Fibroblast of skin of scalp (primary cell): ENCODE measurements at places on chromosomes 3 and 15.

DNA sequence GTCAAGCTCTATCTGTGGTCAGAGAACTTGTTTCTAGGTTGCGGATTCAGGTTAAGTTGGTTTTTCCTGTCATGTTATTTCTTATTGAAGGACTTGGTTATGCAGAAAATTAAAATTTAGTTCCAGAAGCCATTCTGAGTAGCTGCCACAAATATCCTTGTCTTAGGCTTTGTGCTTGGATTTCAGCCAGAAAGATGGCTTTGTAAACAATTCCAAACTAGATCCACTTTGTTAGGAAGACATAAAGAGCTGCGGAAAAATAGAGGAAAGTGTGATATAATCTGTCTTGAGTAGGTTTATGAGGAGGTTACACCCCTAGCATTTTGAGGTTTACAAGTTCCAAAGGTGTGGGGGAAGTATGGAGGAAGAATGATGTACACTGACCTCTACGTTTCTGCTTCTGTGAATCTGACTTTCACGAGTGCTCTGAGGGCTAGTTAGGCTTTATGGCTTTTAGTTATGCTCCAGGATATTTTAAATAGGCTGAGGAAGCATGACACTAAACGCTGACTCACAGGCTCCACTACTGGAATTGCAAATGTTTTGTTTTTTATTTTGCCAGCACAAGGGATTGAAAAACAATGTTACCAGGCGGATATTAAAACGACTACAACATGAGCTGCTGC, 46.3 kb upstream of the UTS2B start:
- peak; percentile 60 for DNase-seq

- no peak for DNase-seq
Measured at GRCh38 chr3:24340161-24340560, 154.5 kb downstream of the THRB start.

GRCh38 chr3:129162729-129163579, 2.1 kb upstream of the ISY1 start:
- no peak for DNase-seq

GRCh38 chr3:143183665-143183964, 64.0 kb downstream of the CHST2 start:
- DNase-seq: no peak

DNA sequence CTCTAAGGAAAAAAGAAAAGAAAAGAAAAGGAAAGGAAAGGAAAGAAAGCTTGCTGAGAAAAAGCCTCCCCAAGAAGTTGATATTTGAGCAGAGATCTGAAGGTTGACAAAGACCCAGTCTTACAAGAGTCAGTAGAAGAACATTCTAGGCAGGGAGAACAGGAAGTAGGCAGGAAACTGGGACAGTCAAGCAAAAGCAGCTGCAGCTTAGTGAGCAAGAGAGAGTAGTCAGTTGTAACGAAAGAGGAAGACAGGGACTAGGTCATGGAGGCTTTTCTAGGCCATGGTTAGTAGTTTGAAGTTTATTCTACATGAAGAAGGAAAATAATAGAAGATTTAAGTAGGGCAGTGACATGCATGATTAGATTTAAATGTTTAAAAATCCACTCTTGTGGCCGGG, 31.8 kb upstream of the KLHL6 start:
- no peak for DNase-seq

DNA sequence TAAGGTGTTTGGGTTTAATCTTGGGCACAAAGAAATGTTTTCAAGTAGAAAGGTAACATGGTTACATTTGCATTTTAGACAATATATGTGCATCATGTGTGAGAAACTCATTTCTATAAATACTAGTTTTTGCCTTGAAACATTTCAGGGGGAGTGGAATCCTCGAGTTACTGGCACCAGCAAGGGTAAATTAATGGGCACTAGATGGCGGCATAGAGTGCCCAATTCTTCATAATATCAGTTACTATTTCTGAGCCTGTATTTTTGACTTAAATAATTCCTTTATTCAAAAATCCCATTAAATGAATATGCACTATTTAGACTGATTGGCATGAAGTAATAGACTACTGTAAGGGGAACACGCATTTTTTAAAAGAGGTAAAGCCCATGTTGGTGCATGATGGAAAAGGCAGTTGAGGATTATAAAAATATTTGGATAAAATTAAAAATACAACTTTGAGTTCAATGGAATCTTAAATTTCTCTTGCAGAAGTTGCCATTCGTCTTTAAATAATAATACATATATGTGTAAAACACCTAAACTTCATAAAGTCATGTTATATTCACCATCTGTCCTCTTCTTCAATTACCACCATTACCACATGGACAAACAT, 106.3 kb downstream of the ZBTB20 start:
- peak; percentile 51 for DNase-seq

- DNase-seq: no peak
Measured at GRCh38 chr3:134886991-134887390, 91.9 kb downstream of the EPHB1 start.

- no peak for DNase-seq
Measured at GRCh38 chr3:156379327-156379726, 175.6 kb downstream of the SSR3 start.

- DNase-seq: no peak
Measured at GRCh38 chr15:33813891-33814290, 154.4 kb upstream of the CHRM5 start.

DNA sequence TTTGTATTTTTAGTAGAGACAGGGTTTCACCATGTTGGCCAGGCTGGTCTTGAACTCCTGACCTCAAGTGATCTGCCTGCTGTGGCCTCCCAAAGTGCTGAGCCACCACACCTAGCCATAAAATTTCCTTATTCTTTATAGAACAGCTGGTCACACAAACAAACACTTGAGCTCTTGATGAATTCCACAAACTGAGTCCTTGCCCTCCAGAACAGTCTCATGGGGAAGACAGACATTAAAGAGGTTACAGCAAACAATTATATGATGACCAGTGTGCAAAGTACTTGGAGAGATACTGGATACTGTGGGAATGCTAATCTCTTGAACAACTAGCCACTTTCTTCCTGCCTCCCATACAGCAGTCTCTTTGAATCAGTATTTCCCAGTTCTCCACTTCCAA, 7.5 kb upstream of the ATP11B start:
- DNase-seq: no peak

DNA sequence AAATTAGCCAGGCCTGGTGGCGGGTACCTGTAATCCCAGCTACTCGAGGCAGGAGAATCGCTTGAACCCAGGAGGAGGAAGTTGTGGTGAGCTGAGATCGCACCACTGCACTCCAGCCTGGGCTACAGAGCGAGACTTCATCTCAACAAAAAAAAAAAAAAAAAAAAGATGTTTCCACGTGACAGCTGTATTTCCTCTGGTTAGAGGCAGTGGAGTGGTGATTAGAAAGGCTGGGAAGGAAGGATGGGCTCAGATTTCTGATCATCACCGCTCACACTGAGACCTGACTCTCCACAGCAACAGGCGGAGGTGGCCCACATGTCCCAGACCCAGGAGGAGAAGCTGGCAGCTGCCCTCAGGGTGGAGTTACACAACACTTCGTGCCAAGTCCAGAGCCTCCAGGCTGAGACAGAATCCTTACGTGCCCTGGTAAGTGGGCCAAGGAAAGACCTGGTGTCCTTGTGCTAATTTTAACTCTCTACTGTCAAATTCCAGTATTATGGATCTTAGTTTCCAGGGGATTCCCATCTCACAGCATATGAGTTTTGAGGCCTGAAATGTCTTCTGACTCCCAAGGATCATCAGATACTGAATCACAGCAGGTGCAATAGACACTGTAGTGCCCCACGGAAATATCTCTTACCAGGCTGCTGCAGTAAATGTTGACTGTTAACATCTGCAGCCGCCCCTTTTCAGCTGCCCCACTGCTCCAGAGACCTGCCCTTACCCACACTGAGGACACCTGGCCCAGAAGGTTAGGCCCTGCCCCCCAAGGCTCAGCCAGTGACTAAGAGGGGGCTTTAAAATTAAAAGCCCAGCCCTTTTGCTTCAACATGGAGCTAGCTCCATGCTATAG, 66.9 kb downstream of the BFSP2 start:
- no peak for DNase-seq

- peak; percentile 32 for DNase-seq
Measured at GRCh38 chr3:55826731-55827496, 339.8 kb upstream of the WNT5A start.

DNA sequence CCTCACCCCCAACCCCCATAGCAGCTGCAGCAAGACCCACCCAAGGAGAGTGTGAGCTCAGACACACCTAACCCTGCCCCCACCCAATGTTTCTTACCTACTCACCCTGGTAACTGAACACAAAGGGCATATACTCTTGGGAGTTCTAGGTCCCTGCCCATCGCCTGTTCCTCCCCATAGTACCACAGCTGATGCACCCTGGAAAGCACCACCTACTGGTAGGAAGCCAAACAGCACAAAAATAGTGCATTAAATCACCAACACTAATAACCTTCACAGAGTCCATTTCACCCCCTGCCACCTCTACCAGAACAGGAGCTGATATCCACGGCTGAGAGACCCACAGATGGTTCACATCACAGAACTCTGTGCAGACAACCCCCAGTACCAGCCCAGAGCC, 245.2 kb downstream of the EFHB start:
- DNase-seq: no peak

DNA sequence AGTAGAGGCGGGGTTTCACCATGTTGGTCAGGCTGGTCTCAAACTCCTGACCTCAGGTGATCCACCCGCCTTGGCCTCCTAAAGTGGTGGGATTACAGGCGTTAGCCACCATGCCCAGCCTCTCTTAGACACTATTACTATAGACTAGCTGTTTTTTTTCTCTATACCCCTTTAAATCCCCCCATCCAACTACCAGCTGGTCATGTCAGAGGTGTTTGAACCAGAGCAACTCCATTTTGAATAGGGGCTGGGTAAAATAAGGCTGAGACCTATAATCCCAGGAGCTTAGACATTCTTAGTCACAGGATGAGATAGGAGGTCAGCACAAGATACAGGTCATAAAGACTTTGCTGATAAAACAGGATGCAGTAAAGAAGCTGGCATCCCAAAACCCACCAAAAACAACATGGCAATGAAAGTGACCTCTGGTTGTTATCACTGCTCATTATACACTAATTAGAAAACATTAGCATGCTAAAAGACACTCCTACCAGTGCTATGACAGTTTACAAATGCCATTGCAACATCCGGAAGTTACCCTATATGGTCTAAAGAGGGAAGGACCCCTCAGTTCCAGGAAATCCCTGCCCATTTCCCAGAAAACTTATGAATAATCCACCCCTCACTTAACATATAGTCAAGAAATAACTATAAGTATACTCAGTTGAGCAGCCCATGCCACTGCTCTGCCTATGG, 57.8 kb upstream of the GPD1L start:
- DNase-seq: no peak

GRCh38 chr3:172595664-172596393, 72.6 kb upstream of the TNFSF10 start:
- DNase-seq: peak; percentile 47

DNA sequence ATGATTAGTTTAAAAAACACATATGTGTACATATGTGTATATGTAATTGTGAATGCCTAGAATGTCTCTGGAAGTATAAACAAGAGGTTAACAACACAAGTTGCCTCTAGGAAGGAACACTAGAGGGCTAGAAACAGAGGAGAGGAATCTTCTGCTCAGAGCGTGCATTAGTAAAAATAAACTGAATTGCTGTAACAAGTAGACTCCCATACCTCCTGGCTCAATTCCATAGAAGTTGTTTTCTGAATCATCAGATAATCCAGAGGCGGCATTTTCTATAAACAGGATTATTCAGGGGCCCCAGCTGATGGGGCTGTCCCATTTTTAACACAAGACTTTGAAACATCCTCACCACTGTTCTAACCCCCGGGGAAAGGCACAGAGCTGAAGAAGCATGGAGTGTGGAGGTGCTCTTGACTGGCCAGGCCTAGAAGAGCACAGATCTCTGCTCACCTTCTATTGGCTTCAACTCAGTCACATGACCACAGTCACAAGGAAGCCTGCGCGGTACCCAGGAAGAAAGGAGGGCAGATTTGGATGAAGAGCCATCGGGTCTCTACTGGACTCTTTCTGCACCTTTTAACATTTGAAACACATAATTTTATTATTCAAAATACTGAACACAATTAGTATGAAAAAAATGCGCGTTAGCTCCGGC, 145.7 kb downstream of the TLE3 start:
- DNase-seq: peak; percentile 9

GRCh38 chr3:87674397-87675161, 384.2 kb downstream of the CGGBP1 start:
- no peak for DNase-seq

DNA sequence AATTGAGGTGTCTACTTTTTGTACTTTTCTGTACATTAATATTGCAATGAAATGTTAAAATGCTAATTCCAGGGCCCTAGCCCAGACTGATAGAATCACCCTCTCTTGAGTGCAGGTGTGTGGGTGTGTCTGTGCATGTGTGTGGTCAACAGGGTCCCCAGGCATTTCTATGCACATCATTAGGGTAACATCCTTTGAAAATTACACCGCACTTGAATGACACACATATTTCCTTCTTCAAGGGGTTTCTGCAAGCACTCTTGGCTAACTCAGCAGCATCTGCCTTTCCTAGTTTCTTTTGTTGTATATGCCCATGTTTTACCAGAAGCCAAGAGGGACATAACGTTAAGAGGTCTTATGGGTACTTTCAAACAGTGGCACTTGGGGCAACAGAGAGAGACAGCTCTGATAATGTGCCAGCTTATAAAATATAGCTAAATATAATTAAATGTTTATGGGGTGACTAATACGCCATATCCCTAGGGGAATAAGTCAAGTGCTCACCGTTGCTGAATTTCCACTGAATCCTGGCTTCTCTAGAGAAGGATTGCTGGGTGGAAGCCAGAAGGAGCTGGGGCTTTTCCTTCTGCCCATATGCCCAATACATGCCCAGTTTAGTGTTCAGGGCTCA, 54.5 kb upstream of the LRIG1 start:
- peak; percentile 29 for DNase-seq

DNA sequence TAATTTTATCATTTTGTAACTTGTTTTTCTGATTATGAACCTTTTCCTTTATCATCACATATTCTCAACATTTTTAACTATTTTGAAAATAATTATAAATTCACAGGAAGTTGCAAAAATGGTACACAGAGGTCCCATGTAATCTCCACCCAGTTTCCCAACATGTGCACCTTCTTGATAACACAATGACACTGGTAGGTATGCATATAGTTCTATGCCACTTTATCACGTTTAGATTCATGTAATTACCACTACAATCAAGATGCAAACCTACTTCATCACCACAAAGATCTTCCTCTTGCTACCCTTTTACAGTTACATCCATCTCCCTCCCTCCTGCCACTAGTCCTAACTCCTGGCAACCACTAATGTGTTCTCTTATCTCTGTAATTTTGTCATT, 413.9 kb downstream of the SHQ1 start:
- no peak for DNase-seq

DNA sequence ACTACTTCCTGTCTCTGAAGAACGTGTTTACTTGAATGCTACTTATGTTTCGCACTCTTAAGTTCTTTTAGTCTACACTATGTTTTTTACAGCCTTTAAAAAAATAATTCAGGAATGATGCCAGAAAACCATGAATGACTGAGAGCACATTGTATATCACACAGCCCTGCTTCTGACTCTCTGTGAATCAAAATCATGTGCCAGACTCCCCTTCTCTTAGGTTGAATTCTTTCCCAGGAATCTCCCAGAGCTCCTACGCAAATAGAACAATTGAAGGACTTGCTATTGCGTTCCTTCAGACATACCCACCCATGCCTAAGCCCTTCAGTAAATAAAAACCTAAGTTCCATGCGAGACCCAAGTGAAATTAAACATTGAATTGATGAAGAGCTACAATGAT, 782.0 kb upstream of the ALCAM start:
- no peak for DNase-seq
